ENCODE measurements at places on chromosomes 4 and X.

- no peak for DNase-seq
These were observed 53.6 kb downstream of the FIP1L1 start for GRCh38 chr4:53431052-53431451.

DNA sequence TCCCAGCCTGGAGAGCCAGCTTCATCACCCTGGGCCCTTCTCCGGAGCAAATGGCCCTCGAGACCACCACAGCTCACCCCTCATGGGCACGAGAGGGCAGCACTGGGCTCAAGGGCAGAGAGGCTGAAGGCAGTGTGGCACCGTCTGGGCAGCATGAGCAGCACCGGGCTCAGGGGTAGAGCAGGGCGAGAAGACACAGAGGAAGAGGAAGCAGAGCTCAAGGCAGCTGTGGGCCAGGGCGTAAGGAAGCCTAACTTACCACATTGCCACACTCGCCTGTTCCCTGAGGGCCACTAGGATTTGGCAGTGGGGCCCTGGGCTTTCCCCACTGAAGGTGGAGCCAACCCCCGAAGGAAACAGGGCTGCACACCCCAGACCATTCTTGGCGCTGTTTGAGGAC is 15.5 kb downstream of the ZNF185 start:
- no peak for DNase-seq

GRCh38 chr4:176217510-176217909 is 22.1 kb upstream of the SPATA4 start:
- DNase-seq, result no peak

- no peak for DNase-seq
These were observed 1511.1 kb downstream of the TECRL start for GRCh38 chr4:62898115-62898514.

DNA sequence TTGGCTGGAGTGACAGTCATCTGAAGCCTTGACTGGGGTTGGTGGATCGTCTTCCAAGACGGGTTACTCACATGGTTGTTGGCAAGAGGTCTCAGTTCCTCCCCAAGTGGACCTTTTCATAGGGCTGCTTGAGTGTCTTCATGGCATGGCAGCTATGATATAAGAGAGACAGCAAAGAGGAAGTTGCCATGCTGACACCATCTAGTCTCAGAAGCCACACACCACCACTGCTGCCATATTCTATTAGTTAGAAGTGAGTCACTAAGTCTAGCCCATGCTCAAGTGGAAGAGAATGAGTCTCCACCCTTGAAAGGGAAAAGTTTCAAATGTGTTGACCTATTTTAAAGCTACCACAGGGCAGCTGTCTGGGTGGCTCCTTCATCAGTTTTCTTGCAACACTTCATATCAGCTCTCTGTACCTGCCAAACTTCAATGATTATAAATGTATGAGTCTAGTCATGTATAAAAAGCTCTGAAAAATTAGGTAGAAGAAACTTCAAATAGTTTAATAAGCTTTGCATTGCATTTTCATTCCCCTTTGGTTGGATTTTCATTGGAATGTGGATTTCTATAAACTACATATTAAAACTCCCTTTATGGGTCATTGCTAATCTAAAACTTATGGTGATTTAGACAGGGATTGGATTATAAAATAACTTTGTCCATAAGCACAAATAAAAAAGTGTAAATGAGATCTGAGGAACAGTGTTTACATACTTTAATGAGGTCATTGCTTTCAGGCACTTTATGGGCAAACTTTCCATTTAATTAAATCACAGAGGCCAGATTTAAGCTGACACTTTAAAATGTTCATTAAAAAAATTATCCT is 68.0 kb upstream of the ATXN3L start:
- DNase-seq, result no peak

- DNase-seq, result peak; percentile 94
These were observed 59.2 kb upstream of the PAGE5 start for GRCh38 chrX:55160685-55161552.

DNA sequence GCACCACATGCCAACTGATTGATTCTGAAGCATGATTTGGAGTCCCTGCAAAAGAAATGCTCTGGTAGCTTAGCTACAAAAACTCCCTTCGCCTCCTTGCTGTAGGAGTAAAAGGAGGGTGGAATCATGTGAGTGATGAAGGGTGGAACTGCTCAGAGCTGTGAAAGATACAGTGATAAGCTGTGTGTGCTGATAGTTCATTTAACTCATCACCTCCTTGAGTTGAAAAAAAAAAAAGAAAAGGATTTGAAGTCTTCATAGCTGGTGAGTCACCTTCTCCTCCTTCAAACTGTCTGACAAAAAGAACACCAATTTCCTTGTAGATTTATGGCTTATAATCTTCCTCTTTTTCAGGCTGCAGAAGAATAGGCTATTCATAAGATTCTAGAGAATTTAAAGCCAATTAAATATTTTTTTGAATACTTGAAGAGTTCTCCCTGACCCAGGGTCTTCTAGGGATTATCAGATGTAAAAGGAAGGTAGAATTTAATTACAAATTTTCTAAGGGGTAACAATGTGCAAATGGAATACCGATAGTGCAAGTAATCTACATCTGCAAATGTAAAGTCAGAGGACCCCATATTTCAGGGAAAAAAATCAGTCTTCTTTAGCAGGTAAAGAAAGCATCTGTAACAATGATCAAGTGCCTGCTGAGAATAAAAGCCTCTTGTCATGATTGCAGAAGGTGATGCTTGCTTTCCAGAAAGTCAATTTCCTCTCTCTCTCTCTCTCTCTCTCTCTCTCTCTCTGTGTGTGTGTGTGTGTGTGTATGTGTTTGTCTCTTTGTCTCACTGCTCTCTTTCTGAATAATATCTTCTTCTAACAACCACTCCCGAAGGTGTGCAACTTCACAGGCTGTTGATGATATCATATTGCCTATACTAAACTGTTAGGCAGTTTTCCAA is 208.8 kb upstream of the VEGFC start:
- no peak for DNase-seq

GRCh38 chrX:10769195-10769594 is 148.8 kb upstream of the MID1 start:
- DNase-seq, result no peak

GRCh38 chrX:4579480-4579879 is 866.0 kb upstream of the PRKX start:
- DNase-seq, result no peak

DNA sequence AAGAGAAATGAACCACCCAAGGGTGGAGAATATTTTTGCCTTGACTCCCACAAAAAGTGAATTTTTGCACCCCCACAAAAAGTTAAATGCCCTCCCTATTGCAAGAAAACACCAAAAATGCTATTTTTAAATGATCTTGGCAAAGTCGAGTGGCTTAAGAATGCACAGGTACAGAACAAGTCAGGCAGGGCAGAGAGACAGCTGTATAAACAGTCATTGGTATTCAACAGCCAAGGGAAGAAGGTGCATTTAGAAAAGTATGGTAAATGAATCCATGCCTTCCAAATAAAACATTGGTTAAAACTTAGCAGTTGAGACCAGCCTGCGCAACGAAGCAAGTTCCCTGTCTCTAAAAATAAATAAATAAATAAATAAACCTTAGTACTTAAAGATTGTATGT is 169.3 kb downstream of the CHIC2 start:
- DNase-seq, result no peak

DNA sequence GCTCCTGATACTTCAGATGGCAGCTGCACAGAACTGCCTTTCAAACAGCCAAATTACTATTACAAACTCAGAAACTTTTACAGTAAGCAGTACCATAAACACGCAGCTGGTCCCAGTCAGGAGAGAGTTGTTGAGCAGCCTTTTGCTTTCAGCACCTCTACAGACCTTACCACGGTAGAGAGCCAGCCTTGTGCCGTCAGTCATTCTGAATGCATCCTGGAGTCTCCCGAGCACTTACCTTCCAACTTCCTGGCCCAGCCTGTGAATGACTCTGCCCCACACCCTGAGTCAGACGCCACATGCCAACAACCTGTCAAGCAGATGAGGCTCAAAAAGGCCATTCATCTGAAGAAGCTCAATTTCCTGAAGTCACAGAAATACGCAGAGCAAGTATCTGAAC is 12.4 kb downstream of the ZBTB49 start:
- DNase-seq, result no peak

- DNase-seq, result no peak
These were observed 63.0 kb upstream of the SLC10A4 start for GRCh38 chr4:48420144-48420543.

DNA sequence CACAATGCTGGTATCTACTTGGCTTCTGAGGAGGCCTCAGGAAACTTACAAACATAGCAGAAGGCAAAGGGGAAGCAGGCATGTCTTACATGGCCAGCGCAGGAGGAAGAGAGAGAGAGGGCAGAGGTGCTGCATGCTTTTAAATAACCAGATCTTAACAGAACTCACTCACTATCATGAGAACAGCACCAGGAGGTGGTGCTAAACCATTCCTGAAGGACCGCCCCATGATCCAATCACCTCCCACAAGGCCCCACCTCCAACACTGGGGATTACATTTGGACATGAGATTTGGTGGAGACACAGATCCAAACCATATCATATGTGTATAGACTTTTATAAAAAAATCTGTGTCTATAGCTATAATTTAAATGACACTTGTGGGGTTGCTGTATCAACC is 48.6 kb upstream of the ERVMER34-1 start:
- no peak for DNase-seq

DNA sequence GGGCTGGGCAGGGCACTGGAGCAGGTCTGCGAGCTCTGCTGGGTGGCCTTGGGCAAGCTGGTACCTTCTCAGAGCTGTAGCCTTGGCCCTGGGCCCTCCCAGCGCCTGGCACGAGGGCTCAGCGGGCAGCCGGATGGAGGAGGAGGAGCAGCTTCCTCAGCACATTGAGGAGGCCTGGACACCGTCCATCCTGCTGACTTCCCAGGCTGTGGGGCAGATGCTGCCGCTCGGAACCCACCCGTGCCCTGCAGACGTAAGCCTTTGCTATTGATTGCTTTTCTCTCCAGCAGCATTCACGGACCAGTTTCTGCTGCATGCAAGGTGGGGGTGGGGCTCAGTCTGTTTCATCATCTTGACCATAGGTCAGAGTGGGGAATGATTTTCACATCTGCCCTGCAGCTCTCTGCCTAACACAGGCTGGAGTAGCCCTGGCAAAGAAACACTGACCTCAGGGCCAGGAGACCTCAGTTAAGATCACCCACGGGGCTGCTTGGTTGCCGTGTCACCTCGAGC is 80.7 kb upstream of the PSAPL1 start:
- DNase-seq, result no peak

DNA sequence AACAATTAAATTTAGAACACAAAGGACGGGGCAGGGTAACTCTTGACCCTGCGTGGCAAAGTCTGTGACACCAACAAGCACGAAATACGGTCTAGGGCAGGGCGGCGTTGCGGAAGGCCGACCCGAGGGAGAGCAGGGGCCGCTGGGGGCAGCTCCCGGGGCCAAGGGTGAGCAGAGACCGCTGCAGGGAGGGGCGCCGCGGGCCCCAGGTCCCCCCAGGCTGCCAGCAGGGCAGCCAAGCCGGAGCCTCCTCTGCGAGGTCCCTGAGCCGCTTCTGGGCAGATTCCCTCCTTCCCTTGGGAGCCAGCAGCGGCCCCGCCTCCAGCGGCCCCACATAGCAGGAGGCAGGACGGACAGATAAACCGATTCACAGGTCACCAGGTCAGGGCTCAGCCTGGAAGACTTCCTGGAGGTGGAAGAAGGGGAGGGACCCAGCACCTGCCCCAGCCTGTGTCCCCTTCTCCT is 90.2 kb downstream of the FAM53A start:
- peak; percentile 51 for DNase-seq

GRCh38 chrX:40097504-40098263 is at the start of gene BCOR:
BCOR (minus strand) TSS chrX:40097958; CDS start chrX:40077929, 20,029 bp downstream.
- DNase-seq, result no peak

DNA sequence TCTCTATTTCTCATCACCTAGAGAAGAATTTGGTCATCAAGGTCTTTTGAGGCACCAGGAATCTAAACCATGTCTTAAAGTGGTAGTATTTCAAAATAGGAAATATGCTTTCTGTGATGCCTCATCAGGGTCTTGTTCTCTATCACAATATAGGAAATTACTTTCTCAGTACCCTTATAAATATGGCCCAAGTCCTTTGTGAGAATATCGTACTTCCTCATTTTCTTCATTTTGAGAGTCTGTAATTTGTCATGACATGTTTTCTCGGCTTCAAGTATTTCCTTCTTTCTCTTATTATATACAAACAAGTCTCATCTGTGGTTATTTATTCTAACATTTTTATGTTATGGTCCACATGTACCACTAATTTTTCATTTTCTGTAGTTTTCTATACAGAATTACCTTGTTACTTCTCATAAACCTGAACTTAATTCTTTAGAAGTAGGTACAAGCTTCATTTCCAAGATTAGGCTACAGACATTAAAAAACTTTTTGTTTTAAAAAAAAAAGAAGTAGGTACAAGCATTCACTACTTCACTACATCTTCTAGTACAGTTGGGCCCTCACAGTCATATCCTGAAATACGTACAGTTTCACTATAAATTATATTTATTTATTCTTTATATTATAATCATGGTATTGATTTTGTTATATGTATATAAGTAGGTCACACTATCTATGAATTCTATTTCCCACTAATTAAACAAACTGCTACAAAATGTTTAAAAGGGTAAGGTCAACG is 54.4 kb downstream of the KLHL13 start:
- no peak for DNase-seq

GRCh38 chrX:19627533-19627932 is 112.2 kb upstream of the MAP3K15 start:
- DNase-seq, result no peak

GRCh38 chr4:101345271-101345595 is 2.1 kb downstream of the PPP3CA start:
- no peak for DNase-seq

DNA sequence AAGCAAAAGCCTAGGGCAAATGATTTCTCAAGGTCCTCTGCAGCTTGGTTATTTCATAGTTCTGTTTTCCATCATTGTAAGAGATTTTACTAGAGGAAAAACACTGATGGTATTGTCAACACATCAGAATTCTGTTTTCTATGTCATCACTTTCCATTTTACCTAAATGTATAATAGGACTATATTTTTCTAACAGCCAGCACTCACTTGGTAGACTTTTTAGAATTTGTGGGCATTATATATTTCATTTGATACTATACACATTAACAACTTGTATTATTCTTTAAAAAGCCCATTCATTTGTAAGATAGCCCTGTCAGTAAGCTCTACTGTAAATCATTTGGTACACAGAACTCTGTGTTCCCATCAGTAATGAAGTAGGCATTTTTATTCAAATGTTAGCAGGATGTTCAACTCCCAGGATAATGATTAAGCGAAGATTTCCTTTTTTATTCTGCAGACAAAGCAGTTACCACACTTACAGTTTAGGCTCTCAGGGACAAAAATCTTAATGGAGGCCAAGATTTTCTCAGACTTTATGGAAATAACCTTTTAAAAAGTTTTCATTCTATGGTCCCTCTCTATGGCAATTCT is 143.6 kb upstream of the TEX13C start:
- no peak for DNase-seq

GRCh38 chr4:102080184-102080583 is 265.1 kb downstream of the SLC39A8 start:
- DNase-seq, result no peak

- DNase-seq, result no peak
These were observed 104.8 kb upstream of the MSX1 start for GRCh38 chr4:4754641-4755040.

GRCh38 chr4:70737006-70737405 is 15.2 kb downstream of the RUFY3 start:
- DNase-seq, result no peak
